SJCRH30 (cell line): ENCODE measurements at places on chromosomes 13 and 19. TPM values are rescaled to one million over a fixed set of nuclear protein-coding genes. Genes with fewer than 3 reads are reported as not detected.

DNA sequence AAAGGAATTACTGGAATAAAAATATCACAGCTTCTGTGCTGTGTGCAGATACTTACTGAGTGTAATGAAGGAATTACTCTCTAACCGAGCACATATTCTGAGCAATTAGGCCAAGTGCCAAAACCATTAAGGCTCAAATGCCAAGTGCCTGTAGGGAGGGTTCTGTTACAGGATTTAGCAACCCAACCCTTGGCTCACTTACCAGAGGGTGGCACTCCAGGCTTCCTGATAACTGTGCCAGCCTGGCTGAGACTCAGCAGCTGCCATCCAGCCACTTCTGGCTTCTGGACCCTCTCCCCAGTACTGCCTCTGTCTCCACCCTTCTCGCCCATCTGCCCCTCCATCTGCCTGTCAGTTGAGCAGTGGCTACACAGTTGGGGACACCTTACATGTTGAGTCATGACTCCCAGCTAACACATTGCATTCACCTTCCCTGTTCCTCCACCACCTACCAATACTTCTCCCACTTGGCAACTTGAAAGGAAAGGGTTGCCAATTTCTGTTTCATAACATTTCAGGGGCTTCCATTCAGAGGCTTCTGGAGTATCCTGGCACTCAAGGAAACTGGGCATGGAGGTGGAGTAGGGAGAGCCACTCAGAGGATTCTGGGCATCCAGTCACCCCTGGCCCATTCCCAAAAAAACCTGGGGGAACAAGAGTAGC lies 110.5 kb downstream of the COG6 start:
- peak; percentile 82 for DNase-seq

DNA sequence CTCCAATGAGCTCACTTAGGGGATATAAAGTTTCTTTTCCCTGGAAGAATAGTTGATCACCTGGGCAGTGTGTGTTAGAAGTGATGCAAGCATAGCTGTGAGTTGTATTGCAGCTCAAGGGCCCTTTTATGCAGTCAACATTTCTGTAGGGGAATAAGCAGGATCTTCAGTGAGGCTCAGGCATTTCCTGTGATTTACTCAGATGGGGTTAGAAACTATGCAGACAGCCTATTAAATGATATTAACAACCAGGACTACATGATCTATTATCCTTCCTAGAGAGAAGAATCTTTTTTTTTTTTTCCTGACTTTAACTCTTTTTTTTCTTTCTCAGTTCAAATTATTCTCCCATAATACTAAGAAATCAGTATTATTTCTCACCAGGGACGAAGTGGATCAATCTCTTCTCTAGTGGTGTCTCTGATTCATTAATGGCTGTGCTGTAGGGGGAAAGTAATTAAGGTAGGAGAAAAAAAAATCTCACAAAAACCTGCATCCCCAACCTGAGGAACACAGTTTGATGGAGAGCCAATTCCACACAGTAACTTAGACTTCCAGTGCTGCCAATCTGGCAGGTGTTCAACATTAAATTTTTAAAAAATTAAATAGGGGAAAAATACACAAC lies 126.4 kb upstream of the SLC10A2 start:
- no peak for DNase-seq

CABP5 gene
- not detected in 2 replicates for total RNA-seq

GRCh38 chr13:59641261-59641660 lies 522.5 kb downstream of the DIAPH3 start:
- DNase-seq, result no peak

- no peak for DNase-seq
Observed at GRCh38 chr19:44796701-44797115, 12.2 kb upstream of the BCAM start.

- peak; percentile 91 for DNase-seq
Observed at GRCh38 chr19:18742838-18743783, 48.0 kb downstream of the COMP start.

GRCh38 chr19:46828484-46828883 lies 22.2 kb downstream of the AP2S1 start:
- no peak for DNase-seq

- DNase-seq, result no peak
Observed at GRCh38 chr13:90416938-90417337, 930.5 kb upstream of the MIR17HG start.

AMER2 gene
- total RNA-seq, result not detected in 2 replicates

DNA sequence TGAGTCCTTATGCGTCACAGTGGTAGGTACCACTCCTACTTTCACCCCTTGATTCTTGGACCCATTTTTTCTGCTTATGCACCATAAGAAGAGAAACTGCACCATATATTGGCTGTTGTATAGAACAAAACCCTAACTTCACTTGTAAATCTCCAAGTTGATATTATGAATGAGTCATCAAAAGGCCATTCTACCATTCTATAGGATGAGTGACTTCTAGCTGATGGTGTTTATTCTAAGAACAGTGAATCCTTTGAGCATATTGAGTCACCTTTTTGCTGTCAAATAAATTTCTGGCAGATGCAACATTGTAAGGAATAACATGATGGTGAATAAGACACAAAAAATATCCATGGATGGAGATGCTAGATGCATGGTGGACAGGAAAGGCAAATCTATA lies 57.7 kb downstream of the POLR1D start:
- no peak for DNase-seq

SIRT2 gene
- 42.1 and 44.6 TPM in 2 replicates for total RNA-seq

DNA sequence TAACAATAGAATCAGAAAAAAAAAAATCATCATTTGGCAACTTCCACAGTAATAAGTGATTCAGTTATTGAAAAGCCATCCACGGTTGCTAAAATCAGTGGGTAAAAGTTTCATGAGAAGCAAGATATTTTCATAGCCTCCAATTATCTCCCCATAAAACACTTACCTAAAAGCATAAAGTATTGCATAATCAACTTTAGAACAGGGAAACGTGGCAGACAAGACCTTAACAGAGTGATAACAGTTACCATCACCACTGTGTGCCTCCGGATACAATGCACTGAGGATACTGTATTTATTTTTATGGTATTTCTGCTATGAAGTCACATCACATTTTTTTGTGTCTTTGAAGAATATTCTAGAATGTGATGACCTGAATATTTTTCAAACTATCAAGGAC lies 37.0 kb downstream of the ABCC4 start:
- no peak for DNase-seq

GRCh38 chr13:31649766-31650165 lies 89.6 kb upstream of the RXFP2 start:
- DNase-seq, result no peak

GRCh38 chr13:112699322-112699918 lies 9.6 kb downstream of the ATP11A start:
- no peak for DNase-seq
